ENCODE measurements at places on chromosomes 2 and 18. TPM values are rescaled to one million over a fixed set of nuclear protein-coding genes. Genes with fewer than 3 reads are reported as not detected.

The ABCG5 gene
- polyA plus RNA-seq: not detected

- no peaks in the 10 kb centered on the region for H3K36me3 ChIP-seq
- no peak overlapping the region for H3K4me3 ChIP-seq
- H3K27me3 ChIP-seq: peaks cover 27% of the 10 kb centered on the region
- peaks cover 10% of the 10 kb centered on the region for H3K4me1 ChIP-seq
Measured at GRCh38 chr2:45640576-45640975, 10.9 kb upstream of the PRKCE start.

- no peak for DNase-seq
- H3K4me1 ChIP-seq: no peaks in the 10 kb centered on the region
Measured at GRCh38 chr2:60357996-60358395, 195.5 kb downstream of the BCL11A start.

GRCh38 chr2:209638346-209638745 lies 133.3 kb upstream of the UNC80 start:
- H3K4me1 ChIP-seq: peaks cover 4% of the 10 kb centered on the region
- DNase-seq: no peak
- H3K4me3 ChIP-seq: no peak overlapping the region

DNA sequence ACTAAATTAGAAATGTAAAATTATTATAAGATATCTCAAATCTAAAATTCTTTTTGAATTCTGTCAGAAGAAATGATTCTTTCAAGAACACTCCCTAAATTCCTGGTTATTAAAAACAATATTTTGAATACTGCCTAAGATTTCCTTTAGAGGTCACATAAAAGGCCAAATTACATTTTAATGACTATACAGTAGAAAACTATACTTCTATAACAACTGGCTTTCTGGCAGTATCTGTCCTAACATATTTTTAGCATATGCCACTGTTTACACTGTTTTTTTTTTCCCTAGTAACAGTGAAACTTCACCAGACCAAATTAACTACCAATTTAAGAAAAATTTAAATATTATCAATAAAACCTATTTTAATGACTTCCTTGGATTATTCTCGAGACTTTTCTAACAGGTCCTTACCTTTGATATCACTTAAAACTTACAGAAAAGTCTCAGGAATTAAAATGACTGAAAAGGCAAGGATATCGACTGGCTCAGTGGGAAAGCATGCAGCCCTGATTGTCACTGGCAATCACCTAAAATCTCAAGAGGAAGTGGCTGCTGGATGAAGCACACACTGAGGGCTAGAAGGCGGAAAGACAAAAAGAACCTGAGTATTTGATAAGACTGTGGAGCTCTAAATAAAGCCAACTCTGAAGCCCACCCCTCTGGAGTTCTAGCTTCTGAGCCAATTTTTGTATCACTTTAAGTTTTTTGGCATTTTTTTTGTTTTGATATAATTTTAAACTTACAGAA lies 59.6 kb downstream of the SPIRE1 start:
- peaks cover 6% of the 10 kb centered on the region for H3K4me1 ChIP-seq
- no peaks in the 10 kb centered on the region for H3K36me3 ChIP-seq
- peak overlapping the region; percentile 88 for H3K27ac ChIP-seq
- H3K4me3 ChIP-seq: no peak overlapping the region
- no peaks in the 10 kb centered on the region for H3K27me3 ChIP-seq
- no peak for DNase-seq

Measured in SK-N-SH (cell line).